ENCODE measurements at places on chromosomes 5 and 9.

GRCh38 chr5:115992848-115993350 lies 30.6 kb downstream of the LVRN start:
- no peak for DNase-seq

DNA sequence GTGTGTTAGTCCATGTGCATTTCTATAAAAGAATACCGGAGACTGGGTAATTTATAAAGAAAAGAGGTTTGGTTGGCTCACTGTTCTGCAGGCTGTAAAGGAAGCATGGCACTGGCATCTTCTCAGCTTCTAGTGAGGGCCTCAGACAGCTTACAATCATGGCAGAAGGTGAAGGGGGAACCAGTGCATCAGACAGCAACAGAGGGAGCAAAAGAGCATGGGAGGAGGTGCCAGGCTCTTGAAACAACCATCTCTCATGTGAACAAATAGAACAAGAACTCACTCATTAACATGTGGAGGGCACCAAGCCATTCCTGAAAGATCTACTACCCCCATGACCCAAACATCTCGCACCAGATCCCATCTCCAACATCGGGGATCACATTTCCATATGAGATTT lies 89.2 kb upstream of the IL33 start:
- no peak for DNase-seq

GRCh38 chr9:70533492-70533891 lies 119.0 kb upstream of the KLF9 start:
- no peak for DNase-seq

DNA sequence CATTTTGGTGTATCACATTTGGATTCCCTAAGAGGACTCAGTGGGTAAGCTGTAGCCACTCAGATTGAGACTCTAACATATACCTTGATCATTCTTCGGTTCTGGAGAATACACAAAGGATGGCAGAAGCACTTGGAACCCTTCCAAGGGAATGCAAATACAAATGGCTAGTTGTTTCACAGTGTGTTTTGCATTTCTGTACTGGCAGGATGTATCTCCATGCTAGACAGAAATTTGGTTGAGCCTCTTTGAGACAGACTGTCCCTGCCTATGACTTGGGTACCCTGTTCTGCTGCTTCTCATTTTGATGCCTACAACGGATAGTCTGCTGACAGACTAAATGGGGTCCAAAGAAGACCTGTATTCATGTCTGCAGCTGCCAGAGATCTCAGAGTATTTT lies 273.5 kb downstream of the TMEM38B start:
- DNase-seq, result no peak

- no peak for DNase-seq
These were observed 36.1 kb downstream of the UHRF2 start for GRCh38 chr9:6449086-6449485.
